ENCODE measurements at places on chromosomes 12 and 14. TPM values are rescaled to one million over a fixed set of nuclear protein-coding genes. Genes with fewer than 3 reads are reported as not detected.

DNA sequence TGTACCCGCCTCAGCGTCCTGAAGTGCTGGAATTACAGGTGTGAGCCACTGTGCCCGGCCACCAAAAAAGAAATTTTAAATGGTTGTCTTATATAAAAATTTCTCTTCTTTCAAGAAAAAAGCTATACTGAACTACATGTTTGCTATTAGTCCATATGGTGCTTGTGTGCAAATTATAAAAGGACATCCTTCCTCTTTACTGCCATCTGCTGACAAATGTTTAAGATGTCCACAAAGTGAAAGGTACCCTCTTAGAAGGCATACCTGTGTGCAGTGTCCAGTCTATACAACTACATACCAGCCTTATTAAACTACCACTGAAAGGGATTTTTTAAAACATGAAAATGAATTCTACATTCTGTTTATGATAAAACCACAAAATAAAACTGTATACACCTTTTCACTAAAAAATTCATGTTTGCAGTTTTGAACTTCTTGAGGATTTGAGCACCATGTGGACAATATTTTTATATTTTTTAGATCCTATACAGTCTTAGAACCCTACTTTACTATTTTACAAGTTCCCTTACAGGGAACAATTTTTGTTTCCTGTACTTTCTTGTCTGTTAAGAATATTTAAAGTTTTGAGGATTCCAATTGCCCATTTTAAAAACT, 32.8 kb upstream of the TOMM20L start:
- no peak for DNase-seq

DNA sequence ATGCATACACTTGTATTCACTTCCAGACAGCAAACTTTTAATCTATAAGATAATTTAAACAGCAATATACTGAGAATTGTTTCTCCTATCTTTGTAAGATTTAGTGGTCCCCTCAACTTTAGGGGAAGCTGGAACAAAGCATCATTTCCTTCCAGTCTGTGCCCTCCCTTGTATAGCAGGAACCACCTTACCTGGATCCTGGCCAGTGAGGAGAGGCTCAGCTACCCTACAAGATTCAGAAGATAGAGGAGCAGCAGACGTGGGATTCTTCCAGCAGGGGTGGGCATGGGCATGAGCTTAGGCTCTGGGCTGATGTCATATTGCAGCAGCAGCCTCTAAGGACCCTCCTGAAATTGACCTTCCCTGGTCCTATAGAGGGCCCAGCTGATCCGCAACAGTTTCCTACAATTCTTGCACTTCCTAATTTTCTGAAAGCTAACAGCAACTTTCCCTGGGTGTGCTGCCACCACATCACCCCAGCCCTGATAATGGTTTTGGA, 21.3 kb downstream of the MOK start:
- DNase-seq = no peak

- DNase-seq = no peak
Measured at GRCh38 chr12:11667171-11667570, 17.7 kb downstream of the ETV6 start.

GRCh38 chr12:109736552-109737108, 23.0 kb downstream of the FAM222A start:
- DNase-seq = no peak

Gene TNS2
- polyA plus RNA-seq = 76.8 TPM

Gene DPY19L2
- polyA plus RNA-seq = 31.4 TPM

Gene HSPA2
- 16.9 TPM for polyA plus RNA-seq

Gene NFATC4
- 45.0 TPM for polyA plus RNA-seq

Gene RERGL
- 9.1 TPM for polyA plus RNA-seq
